CD8-positive, alpha-beta memory T cell (primary cell): ENCODE measurements at places on chromosomes 5 and 9. TPM values are rescaled to one million over a fixed set of nuclear protein-coding genes. Genes with fewer than 3 reads are reported as not detected.

DNA sequence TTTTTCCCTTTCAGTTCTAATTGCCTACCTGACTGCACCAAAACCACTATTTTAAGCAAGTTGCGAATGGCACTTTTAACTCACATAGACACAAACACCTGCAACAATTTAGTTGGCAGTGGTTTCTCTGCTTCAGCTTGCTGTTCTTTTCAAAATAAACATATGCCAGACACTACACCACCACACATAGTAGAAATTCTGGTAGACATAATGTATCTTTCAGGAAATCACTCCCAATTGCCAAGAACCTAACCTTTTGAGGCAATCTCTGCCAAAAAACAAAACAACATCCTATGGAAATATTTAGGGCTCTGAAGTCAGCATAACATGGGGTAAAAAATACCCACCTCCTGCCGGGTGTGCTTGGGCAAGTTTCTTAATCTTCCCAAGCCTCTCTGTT, 27.7 kb downstream of the GLIS3 start:
- DNase-seq = no peak

DNA sequence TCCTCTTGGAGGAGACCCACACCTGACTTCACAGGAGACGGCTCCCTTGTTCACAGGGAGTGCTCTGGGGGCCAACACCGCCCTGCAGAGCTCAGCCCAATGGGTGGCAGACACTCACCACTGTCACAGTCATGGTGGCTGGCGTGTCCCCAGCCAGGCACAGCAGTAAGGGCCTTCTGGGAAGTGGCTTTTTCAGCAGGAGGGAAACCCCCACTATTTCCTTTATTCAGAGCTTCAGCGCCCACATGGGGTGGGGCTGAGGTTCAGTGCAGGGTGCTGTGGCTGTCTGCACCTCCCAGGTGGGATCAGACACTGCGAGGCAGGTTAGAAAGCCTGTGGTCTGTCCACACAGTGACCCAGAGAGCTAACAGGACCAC, 3.6 kb upstream of the SNAPC4 start:
- DNase-seq = peak; percentile 77

GRCh38 chr9:129761293-129761900, 8.6 kb upstream of the PTGES start:
- DNase-seq = no peak

GRCh38 chr9:104987743-104988142, 59.8 kb upstream of the ABCA1 start:
- no peak for DNase-seq

- DNase-seq = no peak
Observed at GRCh38 chr9:16869882-16870595, 431 bp downstream of the BNC2 start.

DNA sequence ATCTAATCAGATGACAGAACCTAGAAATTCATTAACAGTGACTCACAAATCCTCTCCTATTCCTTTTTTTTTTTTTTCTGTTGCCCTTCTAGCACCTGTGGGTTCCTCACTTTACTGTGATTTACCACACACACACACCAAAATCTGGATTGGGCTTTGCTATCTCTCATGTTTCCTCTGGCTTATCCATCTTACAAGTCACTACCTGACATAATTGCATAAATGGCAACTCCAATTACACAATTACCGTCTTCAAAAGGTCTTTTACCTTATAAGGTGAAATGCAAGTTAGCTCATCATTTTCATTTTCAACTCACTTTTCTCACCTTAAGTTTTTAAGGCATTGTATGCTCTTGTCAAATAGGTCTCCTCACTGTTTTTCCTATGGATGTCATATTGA, 426.3 kb upstream of the MEF2C start:
- DNase-seq = no peak

GRCh38 chr5:141958113-141958512, at the start of gene PCDH12:
PCDH12 (minus strand) TSS chr5:141958202; CDS start chr5:141957851, 351 bp downstream.
- DNase-seq = no peak

DNA sequence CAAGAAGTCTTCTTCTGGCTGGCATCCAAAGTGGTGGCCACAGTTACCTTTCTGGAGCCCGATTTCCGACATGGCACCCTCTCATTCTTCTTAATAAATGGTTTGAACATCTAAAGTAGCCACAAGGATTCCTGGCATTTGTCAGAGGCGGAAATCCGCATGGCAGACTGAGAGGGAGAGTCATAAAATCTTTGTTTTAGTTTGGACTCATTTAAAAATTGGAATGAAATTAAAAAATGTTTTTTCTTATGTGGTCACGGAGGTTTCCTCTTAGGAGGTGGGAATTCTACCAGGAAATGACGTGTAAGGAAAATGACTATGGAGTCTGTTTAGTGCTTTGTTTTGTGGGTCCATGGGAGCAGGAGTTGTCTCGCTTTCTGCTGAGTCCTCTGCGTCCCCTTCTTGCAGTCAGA, 133.0 kb upstream of the PTCH1 start:
- DNase-seq = no peak

- no peak for DNase-seq
Observed at GRCh38 chr5:37892586-37892985, 52.7 kb upstream of the GDNF start.

The F12 gene
- total RNA-seq = 9.2 TPM

The FST gene
- not detected for total RNA-seq

The ACTL7B gene
- total RNA-seq = not detected

The NAIP gene
- total RNA-seq = 3.4 TPM
